Stomach (tissue), 19 donors: ENCODE measurements at places on chromosomes 2 and 18. TPM values are rescaled to one million over a fixed set of nuclear protein-coding genes. Genes with fewer than 3 reads are reported as not detected.
A peak's percentile ranks its signal among the peaks of the same experiment; 100 is the strongest.

GRCh38 chr18:23063502-23063901, 71.8 kb upstream of the CABLES1 start:
- no peaks in the 10 kb centered on the region for H3K36me3 ChIP-seq
- H3K27ac ChIP-seq: no peak overlapping the region
- no peak for DNase-seq
- no peak overlapping the region for H3K4me3 ChIP-seq

DNA sequence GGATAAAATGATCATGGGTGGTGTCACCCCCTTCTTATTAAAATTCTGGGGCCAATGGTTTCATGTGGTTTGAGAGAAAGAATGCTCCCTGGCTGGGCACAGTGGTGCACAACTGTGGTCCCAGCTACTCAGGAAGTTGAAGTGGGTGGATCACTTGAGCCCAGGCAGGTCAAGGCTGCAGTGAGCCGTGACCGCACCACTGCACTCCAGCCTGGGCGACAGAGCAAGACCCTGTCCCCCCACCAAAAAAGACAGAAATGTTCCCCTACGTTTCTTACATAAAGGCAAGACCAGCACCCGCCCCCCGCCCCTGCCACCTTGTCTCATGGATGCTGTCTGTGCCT, 53.0 kb upstream of the ID2 start:
- no peaks in the 10 kb centered on the region for H3K4me1 ChIP-seq
- H3K4me3 ChIP-seq: no peak overlapping the region
- DNase-seq: no peak
- H3K27me3 ChIP-seq: no peaks in the 10 kb centered on the region

GRCh38 chr18:48801728-48802542, 148.8 kb downstream of the SMAD7 start:
- peak overlapping the region; percentile 48 for H3K27ac ChIP-seq
- no peak overlapping the region for H3K4me3 ChIP-seq
- peaks cover 14% of the 10 kb centered on the region for H3K4me1 ChIP-seq
- peaks cover 22% of the 10 kb centered on the region for H3K36me3 ChIP-seq

GRCh38 chr18:8221452-8221851, 387.8 kb upstream of the RAB12 start:
- DNase-seq: no peak
- H3K4me3 ChIP-seq: no peak overlapping the region
- H3K4me1 ChIP-seq: no peaks in the 10 kb centered on the region

- H3K4me1 ChIP-seq: no peaks in the 10 kb centered on the region
- no peak overlapping the region for H3K27ac ChIP-seq
- H3K4me3 ChIP-seq: no peak overlapping the region
- H3K27me3 ChIP-seq: no peaks in the 10 kb centered on the region
- no peaks in the 10 kb centered on the region for H3K36me3 ChIP-seq
Observed at GRCh38 chr2:27158468-27158867, 9.7 kb downstream of the TCF23 start.

DNA sequence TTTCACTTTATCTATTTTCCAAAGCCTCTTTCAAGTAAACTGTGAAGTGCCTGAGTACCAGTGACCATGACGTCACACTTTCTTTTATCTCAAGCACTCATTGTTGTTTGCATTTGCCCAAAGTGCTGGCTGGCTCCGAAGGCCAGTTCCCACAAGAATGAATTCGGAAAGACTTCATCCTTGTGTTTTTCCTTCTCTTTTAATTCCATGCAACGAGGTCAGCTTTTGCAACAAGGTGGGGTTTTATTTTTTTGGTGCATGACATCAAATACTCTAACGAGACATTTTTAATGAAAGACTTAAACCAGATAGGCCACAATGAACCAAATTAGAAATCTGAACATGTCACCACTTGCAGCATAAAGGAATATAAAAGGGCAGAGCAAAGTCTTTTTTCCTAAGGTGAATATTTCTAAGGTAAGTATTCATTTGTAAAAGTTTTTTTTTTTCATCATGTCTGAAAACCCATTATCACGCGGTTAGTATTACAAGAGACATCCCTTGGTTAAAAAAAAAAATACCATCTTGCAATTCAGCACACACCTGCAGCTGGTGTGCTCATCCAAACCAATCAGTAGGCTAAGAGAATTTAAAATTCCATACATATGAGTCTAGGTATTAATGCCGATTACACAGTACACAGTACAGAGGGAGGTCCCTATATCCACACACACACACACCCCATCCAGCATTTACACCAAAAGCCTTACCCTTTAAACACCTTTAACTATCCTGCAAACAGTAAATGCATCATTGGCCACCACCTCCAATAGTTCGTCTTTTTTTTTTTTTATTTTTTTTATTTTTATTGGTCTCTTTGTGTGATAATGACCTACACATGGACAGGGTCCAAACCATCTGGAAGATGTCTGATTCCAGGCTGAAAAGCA, 2.3 kb downstream of the ARL4C start:
- peak overlapping the region; percentile 70 for H3K4me3 ChIP-seq
- no peaks in the 10 kb centered on the region for H3K36me3 ChIP-seq
- peak overlapping the region; percentile 89 for H3K27ac ChIP-seq
- peaks cover 10% of the 10 kb centered on the region for H3K27me3 ChIP-seq
- DNase-seq: peak; percentile 71
- peaks cover 16% of the 10 kb centered on the region for H3K4me1 ChIP-seq

DNA sequence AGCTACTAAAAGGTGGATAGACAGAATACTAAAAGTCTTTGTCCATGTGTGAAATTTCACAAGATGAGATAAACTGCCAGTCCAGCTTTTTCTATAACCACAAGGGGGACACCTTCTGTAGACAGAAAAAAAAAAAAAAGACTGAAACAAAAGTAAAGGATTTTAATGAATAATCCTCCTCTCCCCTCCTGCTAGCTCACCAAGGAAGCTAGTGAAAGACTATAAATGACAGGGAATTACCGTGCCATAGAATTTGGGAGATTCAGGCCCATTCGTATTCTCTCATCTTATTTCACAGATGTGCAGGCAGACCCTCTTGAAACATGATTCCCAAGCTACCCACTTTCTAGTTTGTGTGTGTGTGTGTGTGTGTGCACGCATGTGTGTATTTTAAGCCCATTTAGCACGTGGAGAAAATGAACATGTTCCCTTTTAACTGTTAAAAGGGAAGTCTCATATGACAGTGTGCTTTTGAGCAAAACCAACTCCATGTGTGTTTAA, 36.3 kb upstream of the SLC8A1 start:
- H3K4me3 ChIP-seq: no peak overlapping the region
- DNase-seq: no peak
- H3K4me1 ChIP-seq: no peaks in the 10 kb centered on the region
- no peaks in the 10 kb centered on the region for H3K36me3 ChIP-seq

DNA sequence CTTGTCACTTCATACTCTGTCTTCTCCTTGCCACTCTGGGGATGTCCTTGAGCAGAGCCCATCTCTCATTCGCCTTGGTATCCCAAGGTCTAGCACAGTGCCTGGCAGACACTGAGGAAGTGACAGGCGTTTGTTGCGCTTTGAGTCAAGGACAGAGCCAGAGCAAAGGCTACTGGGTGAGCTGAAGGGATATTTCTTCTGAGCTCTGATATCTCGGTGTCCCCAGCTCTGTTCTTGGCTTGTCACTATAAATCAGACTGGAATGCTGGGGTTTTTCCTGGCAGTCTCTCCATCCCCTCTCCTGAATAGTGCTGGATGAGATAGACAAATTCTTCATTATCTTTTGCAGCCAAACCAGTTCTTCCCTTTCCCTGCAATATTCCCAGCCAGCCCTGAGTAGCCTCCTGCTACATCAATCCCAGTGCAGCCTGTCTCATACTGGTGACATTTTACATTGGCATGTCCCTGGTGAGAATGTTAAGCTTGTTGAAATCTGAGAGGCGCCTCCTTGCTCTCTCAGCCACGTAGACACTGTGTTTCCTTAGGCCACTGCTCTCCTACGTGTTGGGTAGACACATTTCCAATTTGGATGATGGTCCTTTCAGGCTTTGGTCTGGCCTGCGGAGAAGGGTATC, 61.7 kb downstream of the CTIF start:
- no peak overlapping the region for H3K4me3 ChIP-seq
- no peaks in the 10 kb centered on the region for H3K4me1 ChIP-seq
- DNase-seq: no peak
- H3K27me3 ChIP-seq: no peaks in the 10 kb centered on the region

Gene AGXT
- not detected for total RNA-seq

Gene GRB14
- total RNA-seq: not detected

Gene ALPP
- not detected for total RNA-seq

Gene SPEG
- total RNA-seq: 106 TPM
